ENCODE measurements at places on chromosomes 16 and 17. TPM values are rescaled to one million over a fixed set of nuclear protein-coding genes. Genes with fewer than 3 reads are reported as not detected.

DNA sequence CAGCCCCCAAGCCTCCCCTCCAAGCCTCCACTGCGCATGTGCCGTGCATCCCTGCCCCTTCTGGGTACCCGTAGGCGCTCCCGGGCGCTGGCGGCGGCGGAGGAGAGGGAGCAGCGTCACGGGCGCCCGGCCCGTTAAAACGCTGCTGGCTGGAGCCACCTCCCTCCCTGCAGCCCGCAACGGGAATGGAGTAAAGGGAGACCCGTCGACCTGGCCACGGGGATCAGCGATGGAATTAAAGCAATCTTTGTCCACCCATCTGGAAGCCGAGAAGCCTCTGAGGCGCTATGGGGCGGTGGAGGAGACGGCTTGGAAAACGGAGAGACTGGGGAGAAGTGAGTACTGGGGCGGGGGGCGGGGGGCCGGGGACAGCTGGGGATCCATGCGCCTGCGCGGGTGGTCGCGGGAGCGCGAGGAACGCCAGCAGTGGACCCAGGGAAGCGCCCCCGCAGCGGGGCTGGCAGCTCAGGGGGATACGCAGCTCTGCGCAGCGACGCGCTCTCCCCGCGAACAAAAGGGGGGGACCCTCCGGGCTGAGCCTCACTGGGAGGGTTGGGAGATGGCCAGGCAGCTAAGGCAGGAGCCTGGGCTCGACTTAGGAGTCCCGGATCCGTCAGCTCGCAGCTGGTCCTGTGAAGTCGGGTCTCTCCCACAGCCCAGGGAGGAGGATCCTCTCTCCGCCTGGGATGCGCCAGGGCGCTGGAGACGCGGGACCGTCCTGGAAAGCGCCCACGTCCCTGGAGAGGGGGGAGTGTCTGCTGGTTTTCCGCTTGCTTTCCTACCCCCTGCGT, at the start of gene BMERB1:
TSS of gene BMERB1 (plus strand) at position 164 of the 791 bp plus-strand sequence. CDS start at position 230, 66 bp downstream.
- peak; percentile 75 for DNase-seq

- DNase-seq: no peak
Observed at GRCh38 chr16:54163197-54163843, 123.3 kb downstream of the IRX3 start.

- DNase-seq: peak; percentile 25
Observed at GRCh38 chr16:2532494-2533141, 1.4 kb upstream of the CEMP1 start.

DNA sequence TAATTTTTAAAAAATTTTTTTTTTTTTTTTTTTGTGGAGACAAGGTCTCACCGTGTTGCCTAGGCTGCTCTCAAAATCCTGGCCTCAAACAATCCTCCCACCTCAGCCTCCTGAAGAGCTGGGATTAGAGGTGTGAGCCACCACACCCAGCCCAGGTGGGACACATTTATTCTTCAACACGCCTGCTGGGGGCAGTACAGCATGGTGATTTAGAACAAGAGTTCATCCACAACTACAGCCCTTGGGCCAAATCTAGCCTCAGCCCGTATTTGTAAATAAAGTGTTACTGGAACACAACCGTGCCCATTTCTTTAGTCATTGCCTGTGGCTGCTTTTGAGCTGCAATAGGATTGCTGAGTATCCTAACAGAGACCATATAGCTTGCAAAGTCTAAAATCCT, 92.8 kb downstream of the KATNIP start:
- DNase-seq: peak; percentile 11

- DNase-seq: no peak
Observed at GRCh38 chr17:82938486-82938872, 98.7 kb upstream of the ZNF750 start.

Gene TEKT3
- total RNA-seq: 0.06 TPM

Gene LRRC59
- 165 TPM for total RNA-seq

GRCh38 chr17:70552230-70552981, 383.1 kb downstream of the KCNJ2 start:
- DNase-seq: peak; percentile 57

DNA sequence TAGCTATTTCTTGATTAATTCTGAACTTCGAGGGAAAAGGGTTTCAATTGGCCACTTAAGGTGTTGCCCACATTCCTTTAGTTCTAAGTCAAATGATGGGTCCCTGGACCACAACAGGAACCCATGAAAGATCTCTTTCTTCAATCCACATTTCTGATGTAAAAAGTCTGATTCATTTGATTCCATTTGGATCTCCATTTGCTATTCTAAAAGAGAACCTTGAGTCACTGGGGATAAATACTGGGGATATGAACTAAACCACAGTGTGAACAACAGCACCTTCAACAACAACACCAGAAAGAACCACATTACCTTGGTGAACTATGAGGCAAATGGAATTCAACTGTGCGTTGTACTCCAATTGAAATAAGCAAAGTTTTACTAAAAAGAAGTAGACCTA, 108.9 kb upstream of the IRX5 start:
- peak; percentile 25 for DNase-seq

Gene DOC2B
- not detected for total RNA-seq

Gene MYH8
- 0.11 TPM for total RNA-seq

Gene MARVELD3
- total RNA-seq: not detected

DNA sequence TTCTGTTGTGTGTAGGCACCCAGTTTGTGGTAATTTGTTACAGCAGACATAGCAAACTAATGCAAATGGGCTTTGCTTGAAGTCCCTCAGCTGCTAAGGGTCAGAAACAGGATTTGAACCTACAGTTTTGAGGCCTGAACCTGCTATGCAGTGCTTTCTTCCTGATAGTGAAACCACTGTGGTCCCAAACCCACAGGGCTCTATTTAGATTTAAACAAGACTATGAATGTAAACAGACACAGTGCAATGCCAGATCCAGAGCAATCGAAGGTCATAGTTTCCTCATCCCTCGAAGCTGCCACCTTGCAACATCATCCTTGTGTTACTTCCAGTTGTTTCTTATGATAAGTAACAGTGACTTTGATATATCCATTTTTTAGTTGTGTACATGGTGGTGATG, 630.2 kb downstream of the WWOX start:
- DNase-seq: no peak

GRCh38 chr16:89352091-89352681, 134.7 kb downstream of the ZNF778 start:
- no peak for DNase-seq

DNA sequence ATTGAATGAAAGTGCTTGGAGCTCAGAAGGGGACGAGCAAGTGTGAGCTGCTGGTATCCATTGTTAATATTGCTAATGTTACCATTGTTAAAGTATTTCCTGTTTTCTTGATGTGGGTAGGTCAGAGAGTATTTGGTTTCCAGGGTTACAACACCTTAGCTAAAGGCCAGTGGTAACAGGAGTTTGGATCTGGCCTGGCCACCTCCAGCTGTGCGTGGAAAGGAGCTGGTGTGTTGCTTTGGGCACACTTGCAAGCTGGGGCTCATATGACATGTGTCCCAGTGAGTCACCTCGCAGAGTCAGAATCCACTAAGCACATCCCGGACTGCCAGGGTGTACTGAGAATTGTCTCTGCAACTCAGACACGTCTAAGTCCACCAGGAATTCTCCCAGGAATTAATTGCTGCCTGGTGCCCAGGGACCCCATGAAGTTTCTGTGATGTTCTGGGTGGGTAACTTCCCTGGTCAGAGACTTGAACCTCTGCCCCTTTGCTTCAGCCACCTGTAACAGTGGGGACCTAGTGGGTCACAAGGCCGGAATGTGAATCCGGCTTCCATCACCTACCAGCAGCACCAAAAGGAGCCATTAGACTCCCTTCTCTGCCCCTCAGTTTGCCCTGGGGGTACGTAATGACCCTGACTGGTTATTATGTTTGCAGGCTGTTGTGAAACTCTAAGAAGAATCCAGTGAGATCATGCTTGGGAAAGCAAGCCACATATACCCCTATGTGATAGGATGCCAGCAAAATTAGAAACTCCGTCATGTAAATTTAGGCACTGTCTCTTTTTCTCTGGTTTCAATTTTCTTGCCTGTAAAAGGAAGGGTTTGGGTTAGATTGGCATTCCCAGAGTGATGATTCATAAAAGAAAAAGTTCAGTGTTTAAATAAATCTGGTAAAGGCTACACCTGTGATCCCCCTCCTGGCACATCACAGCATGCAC, 12.8 kb downstream of the SLC6A2 start:
- peak; percentile 19 for DNase-seq

DNA sequence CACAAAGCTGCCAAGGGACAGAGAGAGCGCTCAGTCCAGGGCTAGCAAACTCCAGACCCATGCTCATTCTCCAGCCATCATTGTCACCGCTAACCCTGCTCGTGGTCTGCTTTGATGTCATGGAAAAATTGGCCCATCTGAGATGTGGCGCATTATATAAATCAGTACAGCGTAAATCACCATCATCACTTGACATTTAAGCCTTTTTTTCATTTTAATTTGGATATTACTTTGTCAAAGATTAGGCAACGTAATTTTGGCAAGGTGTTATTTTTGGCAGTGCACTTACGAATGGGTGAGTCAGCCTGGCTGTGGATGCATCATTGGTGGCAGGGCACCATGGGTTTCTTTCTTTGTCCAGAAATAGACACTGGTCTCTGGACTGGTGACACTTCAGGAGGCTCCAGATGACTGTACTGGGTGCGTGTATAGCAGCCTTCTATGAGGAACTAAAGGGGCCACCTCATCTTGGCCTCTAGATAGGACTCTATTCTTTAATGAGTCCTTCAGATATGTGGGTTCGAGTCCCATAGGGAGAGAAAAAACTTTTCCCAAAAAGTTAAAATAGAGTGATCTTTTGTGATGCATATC, 166.3 kb downstream of the MSI2 start:
- DNase-seq: peak; percentile 85

GRCh38 chr17:9291912-9292560, 270.7 kb downstream of the NTN1 start:
- DNase-seq: peak; percentile 2

DNA sequence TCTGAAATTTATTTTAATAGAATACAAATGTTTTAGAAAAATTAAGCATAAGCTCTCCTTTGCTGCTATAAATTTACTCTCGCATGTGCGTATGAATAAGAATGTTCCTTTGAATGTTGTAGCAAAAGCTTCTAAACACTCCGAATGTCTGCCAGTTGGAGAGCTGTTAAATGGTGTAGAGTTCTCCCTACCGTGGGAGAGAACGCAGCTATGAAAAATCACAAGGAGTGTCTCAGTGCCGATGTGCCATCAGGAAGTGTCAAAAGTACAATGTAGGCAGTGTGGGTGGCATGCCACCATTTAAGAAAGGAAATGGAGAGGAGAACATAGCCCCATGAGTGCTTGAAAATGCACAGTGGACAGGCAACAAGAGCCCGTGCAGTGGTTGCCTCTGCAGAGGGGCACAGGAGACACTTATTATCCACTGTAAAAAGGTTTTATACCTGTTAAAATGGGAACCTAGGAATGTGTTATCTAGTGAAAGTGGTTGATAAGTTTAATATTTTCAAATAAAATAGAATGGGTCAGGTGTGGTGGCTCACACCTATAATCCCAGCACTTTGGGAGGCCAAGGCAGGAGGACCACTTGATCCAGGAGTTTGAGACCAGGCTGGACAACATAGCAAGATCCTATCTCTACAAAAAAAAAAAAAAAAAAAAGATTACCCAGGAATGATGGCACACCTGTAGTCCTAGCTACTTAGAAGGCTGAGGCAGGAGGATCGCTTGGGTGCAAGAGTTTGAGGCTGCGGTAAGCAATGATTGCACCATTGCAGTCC, 144.0 kb downstream of the SOCS1 start:
- DNase-seq: no peak

Gene PNMT
- 0.17 TPM for total RNA-seq

Gene CCL17
- not detected for total RNA-seq

DNA sequence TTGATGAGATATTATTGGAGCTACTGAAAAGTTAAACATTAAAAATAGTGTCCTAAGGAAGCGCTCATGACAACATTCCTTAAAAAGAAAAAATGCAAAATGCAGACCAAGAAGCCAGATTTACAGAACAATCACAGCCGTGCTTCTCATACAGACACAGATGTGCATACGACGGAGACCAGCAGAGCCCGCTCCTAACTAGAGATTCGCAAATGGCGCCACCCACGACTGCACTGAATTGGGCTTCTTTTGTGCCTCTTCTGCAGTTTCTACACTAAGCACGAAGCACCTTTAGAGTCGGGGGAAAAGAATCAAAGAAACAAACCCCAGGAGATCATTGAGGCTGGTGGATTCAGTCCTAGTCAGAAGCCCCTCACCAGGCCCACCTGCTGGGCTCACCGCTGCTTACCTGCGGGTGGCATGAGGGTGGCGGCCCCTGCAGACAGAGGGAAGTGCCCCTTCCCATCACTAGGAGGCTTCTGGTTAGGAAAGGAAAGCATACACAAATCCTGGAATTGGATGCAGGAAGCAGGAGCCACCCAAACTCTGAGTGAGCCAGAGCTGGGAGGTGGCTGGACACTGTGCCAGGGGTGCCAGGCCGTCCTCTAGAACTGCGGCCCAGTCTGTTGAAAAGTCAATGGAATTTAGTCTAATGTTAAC, 64.9 kb upstream of the CHMP6 start:
- no peak for DNase-seq

- DNase-seq: no peak
Observed at GRCh38 chr17:32958418-32958817, 30.5 kb downstream of the TMEM98 start.

Gene SLC12A3
- total RNA-seq: 0.11 TPM

Measured in LHCN-M2 (cell line).